ENCODE measurements at places on chromosomes 7 and 10.

GRCh38 chr10:16788125-16788524 lies 29.1 kb downstream of the RSU1 start:
- DNase-seq, result no peak

DNA sequence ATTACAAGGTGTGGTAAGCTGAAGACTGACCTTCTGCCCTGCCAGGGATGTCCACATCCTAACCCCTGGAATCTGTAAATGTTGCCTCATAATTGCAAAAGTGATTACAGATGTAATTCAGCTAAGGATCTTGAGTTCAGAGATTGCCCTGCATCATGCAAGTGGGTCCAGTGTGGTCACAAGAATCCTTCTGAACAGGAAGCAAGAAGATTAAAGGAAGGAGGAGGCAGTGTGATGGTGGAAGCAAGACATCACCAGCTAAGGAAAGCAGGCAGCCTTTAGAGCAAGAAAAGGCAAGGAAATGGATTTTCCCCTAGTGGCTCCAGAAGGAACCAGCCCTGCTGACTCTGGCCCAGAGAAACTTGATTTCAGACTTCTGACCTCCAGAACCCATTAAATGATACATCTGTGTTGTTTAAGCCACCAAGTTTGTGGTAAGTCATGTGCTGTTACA lies 78.1 kb downstream of the USP6NL start:
- DNase-seq, result no peak

- DNase-seq, result no peak
These were observed 145.8 kb downstream of the NSUN6 start for GRCh38 chr10:18505456-18506118.

DNA sequence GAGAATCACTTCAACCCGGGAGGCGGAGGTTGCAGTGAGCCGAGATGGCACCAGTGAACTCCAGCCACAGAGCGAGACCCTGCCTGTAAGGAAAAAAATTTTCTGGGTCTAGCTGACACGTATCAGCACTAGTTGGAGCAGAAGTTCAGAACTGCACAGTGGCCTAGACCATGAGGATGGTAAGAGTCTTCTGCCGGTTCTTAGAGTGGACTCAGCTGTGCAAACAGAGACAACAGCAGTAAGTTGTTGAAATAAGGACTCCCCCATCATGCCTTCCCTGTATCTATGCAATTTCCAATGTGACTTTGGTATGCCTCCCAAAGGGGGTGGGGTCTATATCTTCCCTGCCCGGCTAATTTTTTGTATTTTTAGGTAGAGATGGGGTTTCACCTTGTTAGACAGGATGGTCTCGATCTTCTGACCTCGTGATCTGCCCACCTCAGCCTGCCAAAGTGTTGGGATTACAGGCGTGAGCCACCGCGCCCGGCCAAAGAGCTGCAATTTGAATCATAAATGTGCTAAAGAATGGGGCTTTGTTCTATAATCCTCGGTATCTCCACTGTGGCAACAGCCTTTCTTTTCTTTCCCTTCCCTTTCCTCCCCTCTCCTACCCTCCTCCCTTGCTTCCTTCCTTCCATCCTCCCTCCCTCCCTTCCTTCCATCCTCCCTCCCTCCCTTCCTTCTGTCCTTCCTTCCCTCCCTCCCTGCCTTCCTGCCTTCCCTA lies 14.5 kb upstream of the RNF216 start:
- DNase-seq, result no peak

GRCh38 chr10:11469575-11470391 lies 141.7 kb downstream of the USP6NL start:
- no peak for DNase-seq

DNA sequence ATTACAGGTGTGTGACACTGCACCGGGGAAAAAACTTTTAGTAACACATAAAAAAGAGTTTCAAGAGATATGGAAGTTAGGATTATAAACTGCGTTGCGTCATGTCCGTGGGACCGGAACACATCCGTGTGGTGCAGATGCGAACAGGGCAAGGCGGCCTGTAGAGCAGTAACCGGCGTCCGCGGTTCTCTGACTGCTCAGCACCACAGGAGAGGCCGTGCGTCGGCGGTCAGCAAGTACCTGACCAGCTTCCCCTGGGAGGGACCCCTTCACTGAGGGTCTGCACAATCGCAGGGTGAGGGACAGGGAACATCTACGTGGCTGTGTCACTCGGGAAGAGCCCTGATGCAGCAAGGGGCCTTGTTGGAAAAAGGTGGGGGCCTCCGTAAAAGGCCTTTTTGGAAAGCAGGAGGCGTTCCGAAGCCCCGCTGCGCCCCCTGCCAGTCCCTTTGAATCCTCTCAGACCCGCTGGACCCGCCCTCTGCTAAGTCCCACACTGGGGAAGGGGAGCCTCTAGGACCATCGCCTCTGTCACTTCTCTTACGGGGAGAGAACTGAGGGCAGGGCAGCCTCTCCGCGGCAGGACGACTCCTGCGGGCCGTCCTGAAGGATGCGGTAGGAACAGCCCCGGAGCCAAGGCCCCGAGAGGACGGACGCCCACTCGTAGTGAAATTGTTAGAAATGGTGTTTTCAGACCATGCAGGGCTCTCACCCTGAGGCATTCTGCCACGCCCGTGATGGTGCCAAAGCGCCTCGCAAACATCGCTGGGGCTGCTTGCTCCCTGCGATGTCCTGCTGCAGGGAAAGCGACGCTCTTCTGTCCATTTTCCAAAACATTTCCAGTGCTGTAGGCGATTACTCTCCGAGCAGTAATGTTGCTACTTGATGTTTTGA lies 771.6 kb upstream of the COBL start:
- no peak for DNase-seq

- DNase-seq, result peak; percentile 64
These were observed 190.1 kb downstream of the PRPF18 start for GRCh38 chr10:13776861-13777311.
